Inflammatory macrophage treated with lipopolysaccharide for 1 hour (primary cell): ENCODE measurements at places on chromosomes 4 and X.
A peak's percentile ranks its signal among the peaks of the same experiment; 100 is the strongest.

DNA sequence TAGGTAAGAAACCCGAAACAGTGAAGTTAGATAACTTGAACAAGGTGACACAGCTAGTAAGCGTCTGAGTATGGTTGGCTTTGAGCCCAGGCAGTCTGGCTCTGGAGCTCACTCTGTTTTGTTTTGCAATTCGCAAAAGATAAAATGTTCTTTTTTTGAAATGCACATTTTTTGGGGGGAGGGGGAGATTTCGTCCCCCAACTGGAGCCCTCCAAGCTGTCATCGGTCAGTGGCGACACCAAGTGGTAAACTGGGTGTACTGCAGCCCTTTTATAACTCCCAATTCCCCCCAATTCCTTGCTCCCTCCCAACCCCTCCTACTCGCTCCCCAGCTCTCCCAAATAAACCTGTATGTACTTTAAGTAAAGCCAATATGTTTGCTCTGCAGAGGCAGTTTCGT lies 2.8 kb upstream of the CLCN5 start:
- DNase-seq = peak; percentile 36

DNA sequence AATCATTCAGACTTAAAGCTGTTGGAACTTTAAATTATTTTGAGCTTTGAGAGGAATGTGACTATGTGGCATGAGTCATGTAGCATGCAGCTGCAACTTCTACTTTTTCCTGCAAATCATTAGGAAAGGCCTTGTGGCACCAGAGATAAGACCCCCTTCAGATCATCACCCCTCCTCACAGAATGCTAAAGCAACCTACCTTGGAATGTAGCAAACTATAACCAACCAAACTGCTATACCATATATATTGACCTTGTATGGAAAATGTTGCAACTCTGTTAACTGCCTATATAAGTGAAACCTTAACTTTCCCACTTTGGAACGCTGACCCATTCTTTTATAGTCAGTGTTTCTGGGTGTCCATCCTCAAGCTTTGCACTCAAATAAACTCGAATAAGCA lies 32.0 kb downstream of the ATXN3L start:
- DNase-seq = no peak

DNA sequence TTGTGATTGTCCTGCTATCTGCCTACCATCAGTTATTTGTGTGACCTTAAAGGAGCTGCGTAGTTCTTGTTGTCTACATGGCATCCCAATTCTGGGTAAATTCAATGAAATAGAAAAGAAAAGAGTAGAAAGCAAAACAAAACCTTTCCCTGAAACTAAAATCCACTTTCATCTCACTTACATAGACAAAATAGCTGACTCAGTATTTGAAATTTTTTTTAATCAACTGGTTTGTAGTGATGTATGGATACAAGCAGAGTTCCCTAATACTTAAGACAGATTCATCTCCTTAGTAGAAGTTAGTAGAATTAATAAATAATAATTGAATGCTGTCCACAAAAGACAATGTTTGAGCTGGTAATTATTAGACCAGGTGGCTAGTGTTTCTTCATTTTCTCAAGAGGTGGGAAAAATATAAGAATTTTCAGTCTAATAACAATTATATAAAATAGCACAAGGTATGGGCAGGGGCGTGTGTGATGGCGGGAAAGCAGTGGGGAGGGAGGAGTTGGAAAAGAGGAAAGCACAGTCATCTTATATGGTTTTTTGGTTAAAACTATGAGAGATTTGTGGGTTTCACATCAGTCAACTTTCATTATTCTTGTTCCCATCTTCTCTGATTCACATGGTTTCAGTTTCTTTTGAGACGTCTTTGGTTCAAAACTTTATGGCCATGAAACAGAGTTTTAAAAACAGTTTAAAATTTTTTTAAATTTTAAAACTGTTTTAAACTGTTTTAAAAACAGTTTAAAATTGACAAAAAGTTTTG lies 275.2 kb downstream of the SPRY1 start:
- no peak for DNase-seq

DNA sequence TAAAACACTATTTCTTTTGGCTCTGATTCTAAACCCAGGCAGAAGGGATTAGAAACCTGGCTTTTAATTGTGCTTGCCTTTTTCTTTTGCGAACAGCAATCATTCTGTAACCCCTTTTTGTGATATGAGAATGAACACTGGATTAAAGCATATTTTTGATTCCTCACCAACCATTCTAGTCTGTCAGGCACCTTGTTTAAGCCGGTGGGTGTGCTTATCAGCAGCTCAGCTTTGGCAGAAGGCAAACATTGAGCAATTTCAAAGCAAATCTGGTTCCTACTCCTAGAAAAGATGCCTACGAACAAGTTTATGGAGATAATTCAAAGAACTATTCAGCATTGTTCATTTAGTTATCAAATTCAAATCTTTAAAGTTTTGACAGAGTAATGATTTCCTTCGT lies 265.1 kb upstream of the FAM241A start:
- DNase-seq = no peak

DNA sequence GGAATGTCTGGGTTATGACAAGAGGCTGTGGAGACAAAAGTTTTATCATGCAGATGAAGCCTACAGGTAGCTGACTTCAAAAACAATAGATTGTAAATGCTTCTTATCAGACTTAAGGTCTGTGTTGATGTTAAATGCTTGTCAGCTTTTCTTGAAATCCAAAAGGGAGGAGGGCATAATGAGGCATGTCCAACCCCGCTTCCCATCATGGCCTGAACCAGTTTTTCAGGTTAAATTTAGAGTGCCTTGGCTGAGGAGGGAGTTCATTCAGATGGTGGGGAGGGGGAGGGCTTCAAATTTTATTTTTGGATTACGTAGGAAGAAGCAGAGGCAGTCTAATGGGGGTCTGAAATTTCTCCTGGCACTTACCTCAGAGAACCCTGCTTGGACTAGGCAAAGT lies 207.7 kb upstream of the HDX start:
- no peak for DNase-seq

DNA sequence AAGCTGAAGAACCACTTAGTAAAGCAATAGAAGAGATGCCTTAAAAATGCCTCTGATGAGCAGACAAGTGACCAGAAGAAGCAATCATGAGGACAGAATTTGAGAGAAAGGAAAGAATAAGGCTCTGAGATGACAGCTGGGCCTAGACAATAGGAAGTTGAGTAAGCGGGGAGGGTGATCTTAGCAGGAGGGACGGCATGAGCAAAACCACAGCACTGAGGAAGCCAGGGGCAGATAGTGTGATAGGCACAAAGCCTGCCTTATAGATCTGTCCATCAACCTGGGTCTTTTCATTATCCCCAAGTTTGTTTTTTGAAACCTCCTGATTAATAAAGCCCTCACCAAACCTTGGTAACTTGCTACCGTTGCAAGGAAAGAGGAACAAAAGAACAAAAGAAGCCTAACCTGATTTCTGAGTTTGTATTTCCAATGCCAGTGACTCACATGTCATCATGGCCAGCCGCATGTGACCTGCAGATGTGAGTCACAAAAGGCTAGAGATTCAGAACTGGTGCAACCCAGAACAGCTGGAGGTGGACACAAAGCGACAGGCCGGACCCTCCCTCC lies 55.7 kb upstream of the PPARGC1A start:
- peak; percentile 56 for DNase-seq

- DNase-seq = peak; percentile 1
These were observed 833.9 kb upstream of the PRKX start for GRCh38 chrX:4547213-4547836.

DNA sequence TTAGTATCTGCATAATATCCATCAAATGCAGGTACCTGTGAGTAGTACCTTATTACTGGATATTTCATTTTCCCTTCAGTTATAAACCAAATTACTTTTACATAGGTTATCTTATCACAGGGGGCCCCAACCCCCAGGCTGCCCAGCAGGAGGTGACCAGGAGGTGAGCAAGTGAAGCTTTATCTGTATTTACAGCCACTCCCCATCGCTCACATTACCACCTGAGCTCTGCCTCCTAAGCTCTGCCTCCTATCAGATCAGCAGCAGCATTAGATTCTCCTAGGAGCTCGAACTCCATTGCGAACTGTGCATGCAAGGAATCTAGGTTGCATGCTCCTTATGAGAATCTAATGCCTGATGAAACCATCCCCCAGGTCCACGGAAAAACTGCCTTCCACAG lies 6.3 kb downstream of the PRSS12 start:
- no peak for DNase-seq

DNA sequence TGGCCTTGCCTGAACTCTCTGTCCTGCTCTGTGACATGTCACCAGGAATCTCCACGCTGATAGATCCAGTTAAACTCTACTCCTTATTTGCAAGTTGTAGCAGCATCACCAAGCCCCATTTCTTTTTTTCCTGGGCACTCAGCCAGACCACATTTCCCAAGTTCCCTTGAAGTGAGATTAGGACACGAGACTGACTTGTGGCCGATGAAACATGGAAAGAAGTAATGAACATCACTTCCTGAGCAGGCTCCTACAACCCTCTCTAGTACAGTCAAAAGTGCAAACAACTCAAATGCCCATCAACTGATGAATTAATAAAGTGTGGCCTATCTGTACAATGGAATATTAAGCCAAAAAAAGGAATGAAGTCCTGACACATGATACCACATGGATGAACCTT lies 74.6 kb downstream of the MAP3K15 start:
- peak; percentile 12 for DNase-seq

- DNase-seq = no peak
These were observed 145.1 kb downstream of the BEND2 start for GRCh38 chrX:18075603-18076002.
